AG04450 (cell line): ENCODE measurements at places on chromosomes 6 and 20. TPM values are rescaled to one million over a fixed set of nuclear protein-coding genes. Genes with fewer than 3 reads are reported as not detected.

DNA sequence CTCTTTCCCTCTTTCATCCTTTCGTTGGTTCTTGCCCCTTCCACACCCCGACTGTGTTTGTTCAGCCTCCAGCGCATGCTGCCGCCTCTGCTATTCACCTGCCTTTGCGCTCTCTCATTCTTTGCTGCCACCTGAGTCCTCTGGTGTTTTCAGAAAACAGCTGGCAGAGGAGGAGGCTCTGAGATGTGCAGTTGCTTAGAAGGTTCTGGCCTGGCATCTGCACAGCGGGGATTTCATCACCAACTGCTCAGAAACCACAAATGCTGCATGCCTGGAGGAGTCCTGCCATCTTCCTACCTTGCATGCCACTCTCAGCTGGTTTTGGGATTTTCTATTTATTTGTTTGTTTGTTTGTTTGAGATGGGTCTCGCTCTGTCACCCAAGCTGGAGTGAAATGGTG lies 39.2 kb upstream of the CLDN20 start:
- DNase-seq, result no peak

DNA sequence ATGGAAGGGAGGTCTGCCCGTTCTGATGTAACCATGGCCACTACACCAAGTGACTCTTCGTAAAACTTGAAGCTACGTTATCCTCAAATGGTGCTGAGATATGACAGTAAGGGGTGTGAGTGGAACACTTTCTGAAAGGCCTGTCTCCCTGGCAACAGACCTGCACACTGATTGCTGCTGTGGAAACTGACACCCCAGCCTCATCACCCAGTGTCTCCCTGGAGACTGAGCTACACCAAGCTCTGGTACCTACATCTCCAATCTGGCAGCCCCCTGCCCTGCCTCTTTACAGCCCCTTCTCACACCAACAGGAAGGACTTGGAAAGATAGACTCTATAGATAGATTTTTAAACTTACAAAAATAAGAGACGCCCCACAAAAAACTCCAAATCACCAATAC lies 13.2 kb downstream of the PI16 start:
- no peak for DNase-seq

DNA sequence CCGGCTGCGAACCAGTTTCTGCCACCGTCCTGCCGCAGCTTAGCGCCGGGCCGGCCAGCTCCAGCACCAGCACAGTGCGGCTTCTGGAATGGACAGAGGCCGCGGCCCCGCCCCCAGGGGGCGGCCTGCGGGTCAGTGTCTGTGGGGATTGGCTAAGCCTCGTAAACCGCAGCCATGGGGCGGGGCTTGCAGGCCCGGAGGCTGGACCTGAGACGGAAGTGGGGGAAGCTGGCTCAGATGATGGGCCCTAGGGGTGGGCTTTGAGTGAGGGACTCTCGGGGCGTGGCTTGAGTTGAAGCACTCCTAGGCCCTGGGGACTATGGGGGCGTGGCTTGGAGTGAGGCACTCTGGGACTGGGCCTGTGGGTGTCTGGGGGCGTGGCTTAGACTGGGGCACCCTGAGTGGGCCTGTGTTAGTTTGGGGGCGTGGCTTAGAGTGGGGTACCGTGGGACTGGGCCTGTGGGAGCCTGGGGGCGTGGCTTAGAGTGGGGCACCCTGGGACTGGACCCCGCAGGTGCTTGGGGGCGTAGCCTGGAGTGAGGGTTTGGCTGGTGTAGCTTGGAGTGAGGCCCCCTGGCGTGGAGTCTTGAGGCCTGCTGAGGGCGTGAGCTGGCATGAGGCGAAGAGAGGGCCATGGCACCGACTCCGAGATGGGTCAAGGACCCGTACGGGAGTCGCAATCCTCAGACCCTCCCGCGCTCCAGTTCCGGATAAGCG lies 6.6 kb downstream of the L3MBTL1 start:
- peak; percentile 97 for DNase-seq

DNA sequence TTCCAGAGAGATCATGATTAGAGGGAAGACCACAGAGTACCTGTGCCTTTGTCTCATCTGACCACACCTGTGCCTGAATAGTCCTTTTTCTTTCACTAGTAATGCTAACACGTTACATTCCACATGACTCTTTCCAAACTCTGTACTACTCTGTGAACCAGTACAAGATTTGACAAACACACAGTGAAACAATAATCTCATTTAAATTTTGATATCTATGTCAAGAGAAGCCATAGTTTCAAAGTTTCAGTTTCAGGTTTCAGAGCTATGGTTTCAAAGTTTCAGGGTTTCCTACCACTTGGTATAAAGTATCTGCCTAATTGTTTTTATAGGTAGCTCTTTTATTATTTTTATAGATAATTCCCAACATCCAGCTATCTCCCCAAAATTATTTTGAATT lies 62.0 kb upstream of the PHACTR2 start:
- DNase-seq, result no peak

- no peak for DNase-seq
Measured at GRCh38 chr6:117928833-117929232, 21.8 kb downstream of the SLC35F1 start.

DNA sequence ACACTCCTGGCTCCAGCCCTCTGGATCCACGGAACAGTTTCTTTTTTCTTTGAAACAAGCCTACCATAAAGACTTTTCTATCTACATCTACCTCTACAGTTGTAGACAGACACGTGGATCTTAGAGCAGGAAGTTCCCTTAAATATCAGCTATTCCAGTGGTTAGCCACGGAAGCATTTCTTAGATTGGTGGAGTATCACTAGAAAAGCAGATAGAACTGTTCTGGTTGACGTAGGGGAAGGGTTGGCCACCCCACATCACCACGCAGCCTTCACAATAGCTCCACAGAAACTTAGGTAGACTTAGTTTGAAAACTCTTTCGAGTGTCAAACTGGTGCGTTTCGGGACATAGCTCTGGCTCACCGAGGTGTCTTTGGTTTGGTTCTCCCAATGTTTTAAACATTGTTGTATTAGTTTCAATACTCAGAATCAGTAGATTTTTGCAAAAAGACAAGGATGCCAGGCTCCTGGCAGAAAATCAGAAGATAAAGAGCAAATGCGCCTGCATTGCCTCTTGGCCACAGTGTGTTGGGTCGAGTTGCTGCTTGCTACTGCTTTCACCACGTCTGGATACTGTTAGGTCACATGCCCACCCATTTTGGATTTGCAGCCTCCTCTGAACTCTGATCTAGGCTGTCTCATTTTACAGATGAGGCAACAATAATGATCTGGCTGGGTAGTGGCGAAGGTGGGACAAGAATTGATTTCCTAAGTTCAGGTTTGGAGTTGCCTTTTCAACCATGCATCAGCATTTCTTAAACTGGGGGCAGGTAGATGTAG lies 71.5 kb upstream of the DTNBP1 start:
- no peak for DNase-seq

DNA sequence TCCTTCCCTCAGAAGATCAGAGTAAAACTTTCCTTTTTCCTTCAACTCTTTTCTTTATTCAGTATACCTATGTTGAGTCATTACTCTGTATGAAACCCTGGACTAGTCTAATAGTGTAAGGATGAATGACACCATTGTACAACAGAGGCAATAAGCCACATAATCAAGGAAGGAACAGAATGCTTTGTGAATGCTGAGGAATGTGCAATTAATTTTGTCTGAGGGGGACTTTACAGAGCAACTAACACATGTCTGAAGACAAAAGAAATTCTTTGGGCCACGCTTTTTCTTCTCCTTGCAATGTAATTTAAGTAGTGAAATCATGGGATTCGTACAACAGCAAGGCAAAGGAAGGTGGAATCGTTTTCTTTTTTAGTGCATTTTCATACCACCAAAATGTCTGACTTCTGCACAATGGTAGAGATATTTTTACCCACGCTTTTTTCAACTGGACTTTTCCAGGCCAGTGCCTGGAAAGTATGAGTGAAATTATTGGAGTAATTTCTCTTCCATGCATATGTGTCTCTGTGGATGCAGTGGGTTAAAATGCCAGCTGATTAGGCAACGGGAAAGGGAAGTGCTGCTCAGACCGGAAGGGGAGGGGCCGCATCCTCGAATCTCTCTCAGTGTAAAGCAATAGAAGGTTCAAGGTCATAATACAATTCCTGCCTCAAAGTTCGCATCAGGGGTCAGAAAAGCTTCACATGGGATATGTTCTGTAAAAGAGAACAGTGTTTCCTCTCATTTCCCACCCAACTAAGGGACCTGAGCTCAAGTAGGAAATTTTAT lies 89.9 kb upstream of the MTHFD1L start:
- DNase-seq, result no peak

The BEND6 gene
- 9.2 and 15.4 TPM in 2 replicates for polyA plus RNA-seq
